ENCODE measurements at places on chromosomes 7 and 10.

- DNase-seq = no peak
Measured at GRCh38 chr7:150969475-150969874, 8.6 kb downstream of the KCNH2 start.

DNA sequence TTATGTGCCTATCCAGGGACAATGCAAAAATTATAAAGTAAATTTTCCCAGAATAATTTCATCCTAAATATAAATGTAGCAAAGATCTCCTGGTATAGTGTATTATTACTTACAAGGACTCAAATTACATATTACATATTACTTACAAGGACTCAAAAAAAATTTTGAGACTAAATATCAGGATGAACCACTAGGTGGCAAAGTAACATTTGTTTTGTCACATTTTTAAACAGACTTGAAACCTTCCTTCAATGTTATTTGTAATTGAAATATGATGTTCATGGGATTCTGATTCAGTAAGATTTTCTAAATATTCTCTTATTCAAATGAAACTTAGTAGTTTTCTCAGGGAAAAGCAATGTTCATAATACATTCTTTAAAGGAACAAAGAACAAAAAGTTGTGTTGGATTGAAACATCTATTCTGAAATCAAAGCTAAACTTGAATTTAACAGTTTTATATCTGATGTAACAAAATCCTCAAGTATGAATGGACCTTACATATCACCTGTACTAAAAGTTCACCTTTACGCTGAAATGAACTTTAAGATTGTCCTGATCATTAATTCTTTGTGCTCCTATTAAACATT is 74.3 kb upstream of the GNAI1 start:
- DNase-seq = no peak

- no peak for DNase-seq
Measured at GRCh38 chr10:48640326-48640725, 35.5 kb upstream of the ARHGAP22 start.

GRCh38 chr7:26186364-26187311 is 13.9 kb downstream of the HNRNPA2B1 start:
- no peak for DNase-seq

DNA sequence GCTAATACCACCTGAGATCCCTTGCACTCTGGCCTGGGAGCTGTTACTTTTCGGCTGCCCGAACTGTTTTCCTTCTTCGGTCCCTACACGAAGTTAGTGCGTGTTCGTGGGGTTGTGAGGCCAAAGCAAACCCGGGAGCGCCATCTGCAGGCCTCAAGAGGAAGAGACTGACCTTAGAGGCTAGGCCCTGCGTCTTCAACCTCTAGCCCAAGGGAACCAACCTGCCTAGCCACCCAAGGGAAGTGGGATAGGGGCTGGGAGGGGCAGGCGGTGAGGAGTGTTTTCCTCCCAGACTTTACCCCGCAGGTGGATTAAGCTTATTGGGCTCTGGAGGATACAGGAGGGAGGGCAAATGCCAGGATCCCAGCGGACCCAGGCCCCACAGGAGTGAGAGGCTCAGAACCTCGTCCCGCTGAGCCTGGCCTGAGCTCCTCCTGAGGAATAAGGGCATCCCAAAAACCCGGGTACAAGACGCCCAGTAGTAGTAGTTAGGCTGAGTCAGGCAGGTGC is 1.7 kb upstream of the PAX2 start:
- no peak for DNase-seq

DNA sequence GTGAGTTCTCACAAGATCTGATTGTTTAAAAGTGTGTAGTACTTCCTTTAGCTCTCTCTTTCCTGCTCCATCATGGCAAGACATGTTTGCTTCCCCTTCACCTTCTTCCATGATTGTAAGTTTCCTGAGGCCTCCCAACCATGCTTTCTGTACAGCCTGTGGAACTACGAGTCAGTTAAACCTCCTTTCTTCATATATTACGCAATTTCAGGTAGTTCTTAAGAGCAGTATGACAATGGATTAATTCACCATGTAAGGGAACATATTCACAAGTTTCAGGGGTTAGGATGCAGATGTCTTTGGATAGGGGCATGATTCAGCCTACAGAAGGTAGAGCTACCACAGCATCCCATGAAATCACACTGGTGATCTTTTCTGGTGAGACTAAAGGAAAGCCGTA is 174.7 kb downstream of the GPR158 start:
- no peak for DNase-seq

- no peak for DNase-seq
Measured at GRCh38 chr10:18368273-18368672, 228.0 kb downstream of the CACNB2 start.

DNA sequence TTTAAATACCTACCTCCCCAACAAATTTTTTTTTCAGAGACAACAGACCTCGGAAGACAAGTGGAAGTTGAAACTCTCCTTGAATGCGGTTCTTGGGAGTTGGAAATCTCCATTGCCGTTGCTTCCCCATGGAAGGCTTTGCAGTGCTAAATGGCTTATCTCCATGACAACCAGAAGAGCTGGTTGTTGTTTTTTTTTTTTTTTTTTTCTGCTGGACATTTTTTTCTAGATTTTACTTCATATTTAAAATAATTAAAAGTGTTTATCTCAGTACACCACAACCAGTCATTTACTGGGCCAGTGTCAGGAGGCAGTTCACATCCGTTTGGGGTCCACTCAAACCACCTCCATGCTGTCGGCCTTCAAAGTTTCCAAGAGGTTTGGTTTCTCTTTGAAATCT is 348.5 kb upstream of the PRKCQ start:
- DNase-seq = no peak

- DNase-seq = no peak
Measured at GRCh38 chr10:16363741-16364140, 73.1 kb upstream of the PTER start.

DNA sequence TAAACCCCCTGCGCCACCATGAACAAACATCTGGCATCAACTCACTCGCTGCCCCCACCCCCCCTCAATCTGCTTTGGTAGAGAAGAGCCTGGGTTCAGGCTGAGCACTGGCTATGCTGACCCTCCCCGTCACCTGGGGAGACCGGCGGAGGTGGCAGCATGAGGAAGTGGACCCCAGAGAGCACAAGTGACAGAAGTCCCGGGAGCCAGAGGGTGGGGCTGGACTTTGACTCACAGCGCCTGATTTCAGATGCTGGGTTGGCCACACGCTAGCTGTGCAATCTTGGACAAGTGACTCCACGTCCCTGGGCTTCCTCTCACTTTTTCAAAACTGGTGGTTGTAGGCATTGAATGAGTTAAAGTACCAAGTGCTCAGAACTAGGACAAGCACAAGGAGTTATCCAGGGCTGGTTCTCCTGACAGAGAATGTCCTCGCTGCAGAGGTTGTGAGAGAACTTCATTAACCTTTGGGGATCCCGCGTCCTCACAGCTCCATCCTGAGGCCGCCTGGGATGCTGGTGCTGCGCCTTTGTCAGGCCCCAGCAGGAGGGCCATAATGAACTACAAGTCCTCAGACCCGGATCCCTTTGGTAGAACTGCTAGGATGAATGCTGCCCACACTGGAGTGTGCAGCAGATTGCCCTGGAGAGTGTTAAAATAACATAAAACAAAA is 48.8 kb upstream of the RASGEF1A start:
- DNase-seq = no peak

GRCh38 chr7:70384024-70384423 is 747.9 kb upstream of the GALNT17 start:
- DNase-seq = no peak

DNA sequence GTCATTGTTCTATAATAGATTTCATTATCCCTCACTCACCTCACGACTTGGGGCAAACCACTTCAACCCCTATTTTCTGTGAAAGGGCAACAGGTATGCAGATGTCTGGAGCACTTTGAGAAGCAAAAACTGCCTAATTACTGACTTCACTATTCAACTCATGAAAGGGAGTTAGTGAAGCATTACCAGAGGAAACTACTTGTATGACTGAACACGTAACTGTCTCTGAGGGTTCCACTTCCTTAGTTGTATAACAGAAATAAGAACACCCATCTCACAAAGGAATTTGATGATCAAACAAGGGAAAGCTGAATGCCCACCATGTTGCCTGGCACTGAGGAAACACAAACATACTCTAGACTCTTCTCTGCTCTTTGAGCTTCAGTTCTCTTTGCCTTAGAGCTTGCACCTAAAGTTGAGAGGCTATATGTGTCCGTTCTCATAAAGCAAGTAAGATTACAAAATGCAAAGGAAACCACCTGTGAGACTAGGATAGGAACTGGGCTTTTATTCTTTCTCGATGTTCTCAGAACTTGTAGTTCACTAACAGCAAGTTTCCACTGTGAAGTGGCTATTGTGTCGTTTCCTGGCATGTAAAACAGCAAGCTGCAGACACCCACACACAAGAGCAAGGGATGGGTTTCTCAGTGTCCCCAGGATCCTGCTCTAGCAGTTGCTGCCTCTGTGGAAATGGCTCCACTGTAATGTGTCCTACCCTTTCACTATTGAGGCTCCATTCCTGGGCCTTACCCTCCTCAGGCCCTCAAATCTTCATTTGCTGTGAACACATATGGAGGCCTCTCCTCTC is 2.6 kb downstream of the TMEM243 start:
- DNase-seq = no peak

- no peak for DNase-seq
Measured at GRCh38 chr10:27857616-27858015, 112.0 kb upstream of the MKX start.

GRCh38 chr10:78301891-78302738 is 268.5 kb downstream of the RPS24 start:
- no peak for DNase-seq

DNA sequence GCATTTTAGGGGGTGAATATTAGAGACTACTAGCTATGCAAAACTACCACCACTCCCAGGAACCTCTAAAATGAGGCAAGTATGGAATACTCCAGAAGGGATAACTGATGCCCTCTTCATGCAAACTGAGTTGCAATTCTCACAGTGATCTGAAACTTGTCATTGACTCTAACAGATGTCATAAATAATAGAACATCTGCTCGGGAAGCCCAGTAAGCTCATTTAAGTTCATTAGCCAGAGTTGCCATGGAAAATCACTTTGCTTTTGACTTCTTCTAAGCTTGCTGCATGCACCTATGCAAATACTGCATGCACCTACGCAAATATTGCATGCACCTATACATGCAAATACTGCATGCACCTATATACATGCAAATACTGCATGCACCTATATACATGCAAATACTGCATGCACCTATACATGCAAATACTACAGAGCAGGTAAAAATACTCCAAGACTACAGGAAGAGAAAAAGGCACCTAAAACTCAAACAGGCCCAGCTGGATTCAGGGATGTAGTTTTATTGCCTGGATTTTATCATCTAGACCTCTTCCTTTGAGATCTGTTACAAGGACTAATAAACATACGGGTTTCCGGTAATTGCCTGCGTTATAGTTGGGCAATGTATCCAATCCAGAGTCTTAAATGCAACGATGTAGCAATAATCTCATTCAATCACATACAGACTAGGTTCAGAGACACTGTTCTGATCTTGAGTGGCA is 1061.1 kb upstream of the AUTS2 start:
- DNase-seq = no peak

DNA sequence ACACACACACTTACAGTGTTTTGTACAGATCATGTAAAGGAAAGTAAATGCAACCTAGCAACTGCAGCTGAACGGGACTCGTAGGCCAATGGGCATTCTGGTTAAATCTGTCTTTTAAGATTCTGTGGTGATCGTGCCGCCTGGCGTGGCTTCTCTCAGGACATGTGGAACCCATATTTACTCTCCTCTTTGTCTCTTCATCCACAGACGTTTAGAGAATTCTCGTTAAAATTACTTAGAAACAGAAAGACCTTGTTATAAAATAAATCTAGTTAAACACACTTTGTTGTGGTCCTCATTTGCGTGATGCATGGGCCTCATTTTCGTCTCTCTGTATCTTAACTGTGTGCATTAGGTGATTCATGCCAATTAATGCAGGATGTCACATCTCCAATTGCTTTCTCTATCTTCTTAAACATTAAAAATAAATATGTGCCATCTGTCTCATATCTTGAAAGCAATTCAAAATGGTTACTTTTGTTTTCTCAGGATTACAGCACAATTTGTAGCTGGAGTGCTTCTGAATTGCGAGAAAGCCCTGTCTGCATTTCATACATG is 11.5 kb downstream of the KLF6 start:
- DNase-seq = no peak

- no peak for DNase-seq
Measured at GRCh38 chr7:52151559-52151958, 835.0 kb upstream of the COBL start.

GRCh38 chr10:129586898-129587443 is 119.9 kb downstream of the MGMT start:
- no peak for DNase-seq

- DNase-seq = no peak
Measured at GRCh38 chr10:93711891-93712290, 9.5 kb upstream of the FRA10AC1 start.

- DNase-seq = no peak
Measured at GRCh38 chr10:35487336-35488034, 117.7 kb upstream of the GJD4 start.

- no peak for DNase-seq
Measured at GRCh38 chr10:106474876-106475275, 689.6 kb downstream of the SORCS1 start.

- no peak for DNase-seq
Measured at GRCh38 chr10:107379601-107380000, 215.1 kb upstream of the SORCS1 start.

- DNase-seq = no peak
Measured at GRCh38 chr7:115728518-115728917, 302.0 kb downstream of the TFEC start.

GRCh38 chr10:97200616-97201015 is 14.9 kb upstream of the SLIT1 start:
- DNase-seq = no peak

DNA sequence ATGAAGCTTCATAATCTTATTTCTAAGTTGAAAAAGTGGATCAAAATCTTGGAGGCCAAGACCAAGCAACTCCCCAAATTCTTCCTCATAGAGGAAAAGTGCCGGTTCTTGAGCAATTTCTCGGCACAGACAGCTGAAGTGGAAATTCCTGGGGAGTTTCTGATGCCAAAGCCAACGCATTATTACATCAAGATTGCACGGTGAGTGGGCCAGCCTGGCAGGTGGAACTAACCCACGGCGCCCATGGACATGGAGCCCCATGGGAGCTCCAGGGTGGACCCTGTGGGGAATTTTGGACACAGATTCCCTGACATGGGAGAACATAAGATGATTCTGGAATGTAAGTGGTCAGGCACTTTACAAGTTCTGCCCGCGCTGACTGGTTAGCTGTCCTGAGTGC is 125.9 kb downstream of the TRRAP start:
- no peak for DNase-seq
